ENCODE measurements at places on chromosomes 2 and 18.
A peak's percentile ranks its signal among the peaks of the same experiment; 100 is the strongest.

DNA sequence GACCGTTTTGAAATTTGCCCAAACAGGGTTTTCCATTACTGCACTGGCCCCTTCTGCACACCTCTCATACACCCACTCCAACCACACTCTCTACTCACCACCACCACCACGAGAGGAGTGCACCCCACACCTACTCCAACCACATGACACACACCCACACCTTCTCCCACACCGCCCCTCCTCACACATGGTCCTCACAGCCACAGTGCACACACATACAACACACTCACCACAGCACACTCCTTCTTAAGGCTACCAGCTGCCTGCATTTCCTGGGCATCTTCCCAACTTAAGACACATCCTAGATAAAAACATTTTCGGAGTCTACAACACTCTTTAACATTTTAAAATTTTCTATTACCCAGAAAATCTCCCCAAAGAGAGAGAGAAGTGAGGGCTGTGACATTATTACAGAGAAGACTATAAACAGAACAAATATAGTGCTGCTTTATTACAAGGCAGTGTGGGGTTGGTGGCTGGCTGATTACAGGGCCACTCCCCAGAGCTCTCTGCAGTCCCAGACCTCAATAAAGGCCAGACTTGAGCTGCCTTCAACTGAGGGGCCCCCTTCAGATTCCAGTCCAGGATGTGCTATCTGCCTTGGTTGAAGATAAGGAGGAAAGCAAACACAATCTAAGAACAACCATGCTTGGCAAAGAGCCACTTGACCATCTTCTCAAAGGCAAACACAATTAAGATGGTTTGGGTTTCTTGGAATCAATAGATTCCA, 36.1 kb downstream of the NHEJ1 start:
- peak; percentile 49 for DNase-seq

- peak; percentile 69 for DNase-seq
Measured at GRCh38 chr18:62784338-62784965, 69.1 kb downstream of the PHLPP1 start.

GRCh38 chr2:226860087-226860486, 24.2 kb downstream of the RHBDD1 start:
- no peak for DNase-seq

- no peak for DNase-seq
Measured at GRCh38 chr2:149006883-149007543, 31.5 kb upstream of the LYPD6B start.

- peak; percentile 55 for DNase-seq
Measured at GRCh38 chr18:5519448-5520298, 24.1 kb downstream of the EPB41L3 start.

DNA sequence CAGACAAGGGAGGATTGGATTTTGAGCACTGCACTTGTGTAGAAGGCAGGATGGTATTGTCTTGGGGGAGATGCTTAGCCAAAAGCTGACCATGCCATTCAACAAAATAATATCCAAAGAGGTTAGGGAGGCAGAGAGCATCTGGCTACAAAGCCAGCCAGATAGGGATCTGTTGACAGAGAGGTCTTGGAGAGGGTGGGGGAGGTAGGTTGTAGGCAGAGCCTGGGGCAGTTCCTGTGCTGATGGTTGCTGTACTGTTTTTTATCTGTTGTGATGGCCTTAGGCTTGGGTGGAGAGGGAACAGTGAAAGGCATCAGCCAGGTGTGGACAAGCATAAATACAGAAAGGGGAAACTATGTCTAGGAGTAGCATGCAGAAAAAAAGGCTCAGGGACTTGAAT, 100.9 kb downstream of the AQP4 start:
- DNase-seq: no peak

- DNase-seq: no peak
Measured at GRCh38 chr2:28437149-28437835, 44.6 kb downstream of the FOSL2 start.

DNA sequence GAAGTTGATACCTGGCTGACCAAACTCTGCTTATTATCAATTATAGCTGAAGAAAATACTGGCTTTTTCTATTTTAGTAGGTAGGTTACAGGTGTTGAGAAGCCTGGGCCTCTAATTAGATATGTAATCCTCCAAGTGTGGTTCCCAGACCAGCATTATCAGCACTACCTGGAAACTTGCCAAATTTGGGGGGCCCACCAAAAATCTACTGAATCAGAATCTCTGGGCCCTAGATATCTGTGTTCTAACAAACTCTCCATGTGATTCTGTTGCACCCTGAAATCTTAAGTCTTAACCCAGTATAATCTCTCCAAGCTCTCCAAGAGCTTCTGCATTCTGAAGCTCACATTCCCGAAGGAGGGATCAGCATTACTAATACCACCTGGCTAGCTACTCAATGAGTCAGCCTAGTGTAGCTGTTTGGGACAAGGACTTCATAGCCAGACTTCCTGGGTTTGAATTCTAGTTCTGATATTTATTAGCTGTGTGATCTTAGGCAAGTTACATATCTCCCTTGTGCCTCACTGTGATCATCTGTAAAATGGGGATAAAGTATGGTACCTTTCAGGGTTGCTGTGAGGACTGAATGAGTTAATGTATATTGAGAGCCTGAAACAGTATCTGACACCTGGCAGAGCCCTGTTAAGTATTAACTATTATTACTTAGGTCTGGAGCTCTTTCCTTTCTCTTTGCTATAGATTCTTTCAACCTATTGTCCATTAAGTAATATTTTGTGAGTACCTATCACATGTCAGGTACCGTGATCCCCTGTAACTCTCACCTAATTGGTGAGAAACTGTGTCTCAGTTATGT, 94.1 kb upstream of the CD302 start:
- DNase-seq: peak; percentile 54

DNA sequence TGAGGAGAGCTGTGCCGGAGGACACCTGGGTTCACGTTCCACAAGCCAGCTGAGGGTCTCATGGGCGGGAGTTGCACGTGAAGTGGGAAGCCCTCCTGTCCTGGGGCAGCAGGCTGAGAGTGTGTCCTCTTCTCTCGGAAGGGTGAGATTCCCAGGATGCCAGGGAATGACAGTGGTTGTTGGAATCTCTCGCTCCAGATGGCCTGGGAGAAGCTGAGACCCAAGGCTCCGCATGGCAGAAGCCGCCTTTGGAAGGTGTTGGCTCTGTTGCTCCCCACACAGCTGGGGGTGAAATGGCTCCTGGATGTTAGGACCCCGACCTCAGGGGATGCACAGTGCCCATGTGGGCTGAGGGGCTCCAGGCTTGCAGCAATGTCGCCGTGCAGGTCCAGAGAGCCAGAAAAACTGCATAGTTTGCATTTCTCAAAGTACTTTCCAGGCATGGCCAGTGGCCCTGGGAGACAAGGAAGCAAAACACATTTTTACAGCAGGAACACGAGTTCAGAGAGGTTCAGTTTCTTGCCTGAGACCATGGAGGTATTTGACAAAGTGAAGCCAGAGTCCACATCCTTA, 153.4 kb downstream of the TMEM18 start:
- DNase-seq: no peak

DNA sequence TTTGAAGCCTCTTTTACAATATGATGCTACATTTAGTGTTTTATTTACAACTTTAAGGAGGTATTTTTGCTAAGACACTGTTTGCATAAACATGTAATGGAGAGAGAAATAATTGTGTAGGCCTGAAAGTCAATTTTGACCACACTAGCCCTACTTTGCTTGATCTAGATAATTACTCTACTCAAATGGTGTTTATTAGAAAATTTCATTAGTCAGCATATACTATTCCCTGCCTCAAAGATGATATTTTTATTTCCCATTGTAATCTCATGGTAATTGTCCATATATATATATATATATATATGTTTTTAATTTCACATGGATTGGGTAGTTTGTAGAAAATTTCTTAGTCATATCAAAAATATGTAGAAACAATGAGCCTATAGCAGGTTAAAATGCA, 632.2 kb downstream of the SATB2 start:
- DNase-seq: no peak

- peak; percentile 87 for DNase-seq
Measured at GRCh38 chr2:85662899-85663593, 5.0 kb downstream of the SFTPB start.

DNA sequence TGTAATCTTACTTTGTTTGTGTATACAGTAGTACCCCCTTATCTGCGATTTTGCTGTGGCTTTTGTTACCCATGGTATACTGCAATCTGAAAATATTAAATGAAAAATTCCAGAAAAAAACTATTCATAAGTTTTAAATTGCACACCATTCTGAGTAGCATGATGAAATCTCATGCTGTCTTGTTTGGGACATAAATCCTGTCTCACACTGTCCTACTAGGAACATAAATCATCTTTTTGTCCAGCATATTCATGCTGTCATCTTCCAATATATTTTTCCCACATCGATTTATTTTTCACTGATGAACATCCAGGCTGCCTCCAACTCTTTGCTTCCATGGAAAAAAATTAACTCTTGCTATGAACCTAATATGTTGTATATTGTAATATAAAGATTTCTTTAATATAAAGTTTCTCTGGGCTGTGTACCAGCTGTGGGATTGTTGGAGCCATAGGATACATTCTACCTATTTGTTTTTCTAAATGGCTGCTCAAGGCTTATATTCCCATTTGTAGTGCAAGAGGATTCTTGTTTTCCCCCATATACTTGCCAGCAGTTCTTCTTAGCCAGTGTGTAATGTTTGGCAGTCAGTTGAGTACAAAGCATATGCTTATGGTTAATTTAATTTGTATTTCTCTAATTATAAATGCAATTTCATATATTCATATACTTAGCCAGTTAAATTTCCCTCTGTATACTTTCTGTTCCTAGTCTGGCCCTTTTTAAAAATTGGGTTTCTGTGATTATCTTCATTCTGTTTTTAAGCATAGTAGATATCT, 114.3 kb upstream of the MYO3B start:
- no peak for DNase-seq

GRCh38 chr2:221969087-221969829, 329.5 kb downstream of the PAX3 start:
- peak; percentile 65 for DNase-seq

DNA sequence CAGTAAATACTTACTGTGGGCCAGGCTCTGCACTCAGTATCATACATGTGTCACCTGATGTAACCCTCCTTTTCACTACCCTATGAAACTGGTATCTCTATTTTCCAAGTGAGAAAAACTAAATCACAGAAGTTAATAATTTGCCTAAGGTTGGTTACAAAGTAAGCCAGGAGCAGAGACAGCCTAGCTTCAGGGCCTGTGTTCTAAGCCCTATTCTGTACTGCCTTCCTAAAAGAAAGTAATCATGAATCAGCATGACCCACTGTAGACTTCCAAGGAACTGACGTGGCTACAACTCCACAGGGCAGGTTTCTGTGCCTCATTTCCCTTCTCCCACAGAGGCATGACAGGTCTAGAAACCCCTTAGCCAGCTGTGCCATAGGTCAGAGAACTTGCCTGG, 14.3 kb downstream of the ZNF142 start:
- peak; percentile 30 for DNase-seq

DNA sequence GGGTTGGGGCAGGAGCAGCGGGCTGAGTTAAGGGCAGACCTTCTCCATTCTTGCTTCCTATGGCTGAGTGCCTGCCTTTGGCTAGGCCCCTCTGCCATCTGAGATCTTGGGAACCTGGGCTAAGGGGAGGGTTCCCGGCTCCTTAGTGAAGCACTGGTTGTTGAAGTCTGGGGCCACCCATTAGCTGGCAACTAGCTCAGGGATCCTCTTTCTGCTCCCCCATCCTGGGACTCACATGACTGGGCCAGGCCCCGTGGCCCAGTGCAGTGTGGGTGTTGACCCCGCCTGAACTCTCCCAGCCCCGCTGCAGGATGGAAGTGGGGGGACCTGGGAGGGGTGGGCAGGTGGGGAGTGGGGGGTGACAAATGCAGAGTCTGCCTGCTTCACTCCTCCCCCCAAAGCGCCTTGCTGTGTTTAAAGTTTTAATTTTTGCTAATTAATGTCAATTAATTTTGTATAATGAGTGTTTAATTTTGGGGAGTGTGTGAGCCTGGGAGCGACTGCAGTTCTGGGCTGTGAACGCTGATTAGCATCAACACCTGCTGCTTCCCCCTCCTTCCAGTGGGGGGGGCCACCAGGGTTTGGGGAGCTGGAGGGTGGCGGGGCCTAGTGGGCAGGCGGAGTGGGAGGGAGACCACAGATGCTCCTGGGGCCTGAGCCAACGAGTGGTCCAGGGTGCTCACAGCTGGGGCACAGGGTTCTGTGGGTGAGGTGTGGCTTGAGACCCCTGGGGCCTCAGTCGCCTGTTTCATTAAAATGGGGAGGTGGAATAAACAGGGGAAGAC, 55.2 kb downstream of the EMX1 start:
- no peak for DNase-seq

DNA sequence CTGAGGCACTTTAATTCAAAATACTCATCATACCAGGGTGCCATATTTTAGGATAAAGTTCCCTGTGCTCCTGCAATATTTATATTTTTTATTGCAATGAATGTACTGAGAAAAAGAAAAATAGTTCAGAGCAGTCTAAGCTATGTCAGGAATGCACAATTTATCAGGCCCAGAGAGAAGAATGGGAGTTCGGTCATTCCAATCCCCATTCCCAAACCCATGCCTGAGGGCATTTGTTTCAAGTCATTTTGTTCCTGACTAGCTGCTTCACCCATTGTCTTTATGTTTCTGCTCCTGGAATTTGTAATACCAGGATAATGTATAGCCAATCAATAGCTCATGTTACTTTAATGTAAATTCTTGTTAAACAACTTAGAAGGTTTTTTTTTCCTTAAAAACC, 24.4 kb upstream of the FTCDNL1 start:
- peak; percentile 4 for DNase-seq

GRCh38 chr2:173500953-173501352, 146.3 kb downstream of the CDCA7 start:
- no peak for DNase-seq

GRCh38 chr2:139744273-139744672, 964.1 kb upstream of the NXPH2 start:
- DNase-seq: no peak

- DNase-seq: peak; percentile 45
Measured at GRCh38 chr2:215771241-215771640, 242.1 kb downstream of the MREG start.

- peak; percentile 75 for DNase-seq
Measured at GRCh38 chr18:68427951-68428401, 286.9 kb downstream of the TMX3 start.

- DNase-seq: no peak
Measured at GRCh38 chr2:108919571-108920373, 69.2 kb downstream of the EDAR start.
